MM.1S (cell line): ENCODE measurements at places on chromosomes 11 and 22.
A peak's percentile ranks its signal among the peaks of the same experiment; 100 is the strongest.

GRCh38 chr11:125773516-125773915 lies 5.1 kb downstream of the PATE2 start:
- no peak for DNase-seq

GRCh38 chr11:8533332-8533731 lies 60.7 kb downstream of the STK33 start:
- DNase-seq = no peak

DNA sequence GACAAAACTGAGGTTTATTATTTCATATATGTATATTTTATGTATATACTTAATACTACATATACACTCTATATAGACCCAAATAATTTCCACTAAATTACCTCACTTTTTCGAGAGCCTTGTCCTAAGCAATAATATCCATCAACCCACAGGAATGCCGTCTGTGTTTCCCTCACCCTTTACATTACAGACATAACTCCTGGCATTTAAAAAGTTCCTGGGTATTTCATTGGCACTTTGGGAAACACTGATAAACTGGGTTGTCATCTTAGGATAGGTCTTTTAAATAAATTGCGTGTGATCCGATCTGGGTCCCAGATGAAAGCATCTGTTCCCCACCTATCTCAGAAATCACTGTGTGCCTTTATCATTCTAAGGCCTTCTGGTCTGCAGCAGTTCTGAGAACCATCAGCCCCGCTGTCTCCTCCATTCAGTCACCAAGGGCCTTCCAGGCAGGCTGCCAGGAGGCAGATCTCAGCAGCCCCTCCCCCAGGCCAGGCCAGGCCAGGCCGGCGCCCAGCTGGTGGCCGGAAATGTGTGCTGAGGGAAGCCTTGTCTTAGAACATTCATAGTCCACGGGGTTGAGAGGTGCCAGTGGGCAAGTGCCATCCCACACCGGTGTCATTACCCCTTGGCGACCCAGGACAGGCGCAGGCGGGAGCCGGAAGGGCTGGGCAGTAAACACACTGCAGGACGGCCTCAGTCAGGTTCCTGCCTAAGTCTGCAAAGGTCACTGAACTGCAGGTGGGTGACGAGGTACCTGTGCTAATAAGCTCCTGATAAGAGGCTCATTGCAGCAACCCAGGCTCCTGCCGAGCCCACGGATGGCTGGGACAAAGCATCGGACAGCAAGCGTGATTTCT lies 3.3 kb downstream of the FGF19 start:
- DNase-seq = no peak

DNA sequence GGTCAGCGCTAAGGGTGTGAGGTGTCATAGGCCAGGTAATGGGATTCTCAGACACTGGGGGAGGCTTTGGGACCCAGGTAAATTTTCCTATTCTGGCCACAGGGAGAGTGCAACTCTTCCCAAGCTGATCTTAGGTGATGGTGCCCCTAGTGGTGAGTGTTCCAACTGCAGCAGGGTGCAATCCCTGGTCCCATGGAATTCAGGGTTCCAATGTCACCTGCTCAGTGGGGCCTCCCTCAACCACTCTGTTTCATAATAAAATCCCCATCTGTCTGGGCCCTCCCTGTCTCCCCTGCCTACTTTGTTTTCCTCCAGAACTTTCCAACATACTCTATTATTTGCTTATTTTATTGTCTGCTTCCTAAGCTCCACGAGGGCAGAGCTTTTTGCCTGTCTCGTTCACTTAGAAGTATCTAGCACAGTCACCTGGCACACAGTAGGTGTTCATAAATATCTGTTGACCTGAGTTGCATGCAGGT lies 2.9 kb upstream of the SGSM1 start:
- DNase-seq = peak; percentile 32

GRCh38 chr11:14953904-14954303 lies 18.2 kb downstream of the CALCA start:
- no peak for DNase-seq

GRCh38 chr22:37053310-37054055 lies 1.9 kb downstream of the KCTD17 start:
- DNase-seq = no peak

- DNase-seq = no peak
Measured at GRCh38 chr22:16959345-16959930, 48.6 kb downstream of the GAB4 start.

DNA sequence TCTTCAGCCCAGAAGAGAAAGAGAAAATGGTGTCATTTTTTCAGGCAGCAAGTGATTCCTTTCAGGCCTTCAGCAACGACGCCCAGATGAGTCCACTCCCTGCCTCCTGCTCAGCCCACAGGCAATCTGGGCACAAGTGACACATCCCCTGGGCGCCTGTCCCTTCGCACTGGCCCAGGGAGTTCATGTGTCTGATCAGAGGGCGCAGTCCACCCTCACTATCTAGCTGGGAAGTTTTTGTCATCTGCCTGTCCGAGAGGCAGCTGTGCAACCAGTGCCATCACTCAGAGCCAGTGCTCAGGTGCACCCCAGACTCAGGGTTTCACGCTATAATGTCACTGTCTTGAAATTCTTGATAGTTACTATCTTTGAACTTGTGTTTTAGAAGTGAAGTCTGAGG lies 1.4 kb upstream of the KCNQ1OT1 start:
- no peak for DNase-seq

GRCh38 chr11:111361052-111361801 lies 17.8 kb downstream of the POU2AF1 start:
- no peak for DNase-seq

GRCh38 chr22:45576730-45577464 lies 74.2 kb downstream of the FBLN1 start:
- DNase-seq = no peak

GRCh38 chr11:85941380-85941973 lies 86.3 kb downstream of the CCDC83 start:
- DNase-seq = peak; percentile 52

- DNase-seq = no peak
Measured at GRCh38 chr11:8967184-8967583, 2.9 kb upstream of the TMEM9B start.

GRCh38 chr11:64631675-64632074 lies 40.7 kb downstream of the SLC22A12 start:
- no peak for DNase-seq

DNA sequence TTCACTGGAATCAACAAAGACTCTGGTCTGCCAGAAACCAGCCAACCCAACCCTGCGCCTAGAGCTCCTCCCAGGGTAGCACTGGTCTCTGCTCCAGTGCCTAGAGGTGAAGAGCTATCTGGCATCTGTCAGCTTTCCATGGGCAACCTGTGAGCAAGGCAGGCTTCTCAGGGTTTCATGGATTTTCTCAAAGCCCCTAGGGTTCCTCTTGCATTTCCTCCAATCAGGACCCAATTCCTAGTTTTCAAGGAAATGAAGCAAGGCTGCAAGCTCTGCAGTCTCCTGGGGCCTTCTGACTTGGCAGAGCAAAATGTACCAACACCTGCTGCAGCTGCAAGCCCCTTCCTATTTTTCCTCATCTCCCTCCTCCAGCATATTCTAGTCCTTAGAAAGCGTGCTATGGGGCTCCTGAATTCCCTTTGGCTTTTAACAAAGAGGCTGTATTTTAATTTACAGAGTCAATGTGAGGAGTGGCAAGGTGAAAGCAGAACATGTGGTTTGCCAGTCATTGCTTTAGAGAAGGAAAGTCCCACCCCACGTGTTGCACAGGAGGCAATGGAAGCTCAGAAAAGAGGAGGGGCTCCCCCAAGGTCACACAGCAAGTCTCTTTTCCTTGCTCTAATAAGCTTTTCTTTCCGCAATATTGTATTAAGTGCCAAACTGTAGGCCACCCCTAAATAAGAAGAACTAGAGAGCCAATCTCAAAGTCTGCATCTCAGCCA lies 33.0 kb upstream of the RIC3 start:
- DNase-seq = no peak

GRCh38 chr11:45580399-45580798 lies 85.0 kb downstream of the CHST1 start:
- DNase-seq = peak; percentile 40

DNA sequence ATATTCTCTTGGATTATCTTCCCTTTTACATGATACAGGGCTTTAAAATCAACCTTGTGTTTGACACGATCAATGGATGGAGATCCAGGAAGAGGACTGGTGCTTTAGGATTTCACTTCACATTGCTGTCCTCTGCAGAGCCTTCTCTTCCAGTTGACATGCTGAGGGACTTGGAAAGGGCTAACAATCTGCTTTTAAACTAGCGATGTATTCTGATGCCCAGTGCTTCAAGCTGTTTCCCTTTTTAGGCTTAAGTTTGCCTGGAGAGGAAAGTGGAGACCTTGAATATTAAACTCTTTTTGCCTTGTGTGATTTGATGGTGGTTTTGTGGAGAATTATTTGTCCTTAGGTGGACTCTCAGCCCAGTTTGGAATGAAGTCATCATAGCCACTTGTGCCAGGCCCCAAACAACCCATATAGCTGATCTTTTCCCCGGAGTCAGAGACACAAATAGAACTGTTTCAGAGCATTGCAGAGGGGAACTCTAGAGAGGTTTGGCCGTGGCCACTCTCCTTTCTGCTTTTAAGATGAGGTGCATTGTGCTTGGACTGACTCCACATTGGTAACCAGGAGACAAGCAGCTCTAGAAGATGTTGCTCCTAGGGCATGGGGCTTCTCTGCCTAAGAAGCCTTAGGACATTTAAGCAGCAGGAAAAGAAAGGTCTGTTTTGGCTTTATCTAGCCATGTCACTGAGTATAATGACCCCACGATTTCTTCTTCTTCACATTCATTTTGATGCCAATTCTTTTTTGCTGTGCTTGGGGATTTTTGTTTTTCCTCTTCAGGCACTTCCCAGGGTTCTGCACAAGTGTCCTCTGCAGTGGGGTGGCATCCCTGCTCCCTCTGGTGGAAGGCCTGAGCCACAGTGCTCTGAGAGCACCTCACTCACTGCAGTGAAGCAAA lies 152.8 kb downstream of the NCAM1 start:
- peak; percentile 69 for DNase-seq

- DNase-seq = no peak
Measured at GRCh38 chr11:128271401-128271800, 316.0 kb downstream of the ETS1 start.

- no peak for DNase-seq
Measured at GRCh38 chr11:116871248-116871647, 33.8 kb upstream of the APOA1 start.

DNA sequence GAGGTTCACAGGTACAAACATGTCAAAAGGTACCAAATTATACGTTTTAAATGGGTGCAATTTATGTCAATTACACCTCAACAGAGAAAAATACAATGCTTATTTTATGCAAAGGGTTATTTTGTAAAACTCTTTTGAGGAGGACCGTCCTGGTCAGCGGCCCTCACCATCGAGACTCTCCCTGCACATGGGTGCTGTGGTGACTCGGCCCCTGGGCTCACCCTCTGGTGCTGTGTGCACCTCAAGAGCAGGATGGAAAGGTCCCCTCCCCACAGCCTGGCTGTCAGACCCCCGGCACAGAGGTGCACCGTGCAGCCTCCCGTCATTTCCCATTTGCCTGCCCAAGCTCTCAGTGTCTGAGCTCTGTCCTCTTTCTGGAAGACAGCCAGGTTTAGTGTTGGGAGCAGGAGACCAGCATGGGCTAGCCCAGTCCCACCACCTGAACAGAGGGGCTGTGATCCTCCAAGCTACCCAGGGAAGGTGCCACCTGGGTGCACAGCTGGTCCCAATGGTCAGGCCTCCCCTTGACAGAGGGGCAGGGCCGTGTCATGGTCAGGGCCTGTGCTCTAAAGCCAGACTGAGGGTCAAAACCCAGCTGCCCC lies 41.8 kb upstream of the PRODH start:
- no peak for DNase-seq

DNA sequence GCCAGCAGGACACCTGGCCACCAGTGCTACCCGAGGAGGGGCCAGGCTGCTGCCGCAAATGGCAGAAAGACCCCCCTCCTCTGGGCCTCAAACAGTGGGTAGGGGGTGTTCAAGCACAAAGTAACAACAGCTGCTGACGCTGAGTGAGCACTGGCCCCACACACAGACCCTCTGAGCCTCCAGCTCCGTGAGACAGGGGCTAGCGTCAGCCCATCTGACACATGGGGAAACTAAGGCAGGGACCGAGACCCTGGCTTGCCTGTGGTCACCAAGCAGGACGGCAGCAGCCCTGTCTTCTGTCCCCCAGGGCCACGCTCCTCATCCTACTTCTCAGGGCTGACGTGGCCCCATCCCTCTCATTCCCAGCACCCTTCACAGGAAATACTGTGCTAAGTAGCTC lies 36.5 kb downstream of the NUP50 start:
- DNase-seq = no peak

DNA sequence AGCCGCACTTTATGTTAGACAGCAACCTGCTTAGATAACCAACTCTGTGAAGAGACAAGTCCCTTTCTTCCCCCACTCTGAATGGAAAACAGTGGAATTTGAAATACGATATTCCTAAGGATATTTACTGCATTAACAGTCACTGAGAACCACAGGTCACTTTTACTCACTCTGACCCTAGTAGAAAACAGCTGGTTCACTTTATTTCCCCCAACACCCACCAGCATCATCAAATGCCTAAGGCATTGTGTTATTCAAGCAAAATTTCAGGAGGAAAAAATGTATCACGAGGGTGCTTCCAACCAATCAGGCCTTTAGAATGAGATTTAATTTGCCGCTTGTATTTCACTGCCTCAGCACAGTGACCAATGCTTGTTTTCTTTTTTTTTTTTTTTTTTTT lies 1134.1 kb upstream of the CCDC90B start:
- no peak for DNase-seq

DNA sequence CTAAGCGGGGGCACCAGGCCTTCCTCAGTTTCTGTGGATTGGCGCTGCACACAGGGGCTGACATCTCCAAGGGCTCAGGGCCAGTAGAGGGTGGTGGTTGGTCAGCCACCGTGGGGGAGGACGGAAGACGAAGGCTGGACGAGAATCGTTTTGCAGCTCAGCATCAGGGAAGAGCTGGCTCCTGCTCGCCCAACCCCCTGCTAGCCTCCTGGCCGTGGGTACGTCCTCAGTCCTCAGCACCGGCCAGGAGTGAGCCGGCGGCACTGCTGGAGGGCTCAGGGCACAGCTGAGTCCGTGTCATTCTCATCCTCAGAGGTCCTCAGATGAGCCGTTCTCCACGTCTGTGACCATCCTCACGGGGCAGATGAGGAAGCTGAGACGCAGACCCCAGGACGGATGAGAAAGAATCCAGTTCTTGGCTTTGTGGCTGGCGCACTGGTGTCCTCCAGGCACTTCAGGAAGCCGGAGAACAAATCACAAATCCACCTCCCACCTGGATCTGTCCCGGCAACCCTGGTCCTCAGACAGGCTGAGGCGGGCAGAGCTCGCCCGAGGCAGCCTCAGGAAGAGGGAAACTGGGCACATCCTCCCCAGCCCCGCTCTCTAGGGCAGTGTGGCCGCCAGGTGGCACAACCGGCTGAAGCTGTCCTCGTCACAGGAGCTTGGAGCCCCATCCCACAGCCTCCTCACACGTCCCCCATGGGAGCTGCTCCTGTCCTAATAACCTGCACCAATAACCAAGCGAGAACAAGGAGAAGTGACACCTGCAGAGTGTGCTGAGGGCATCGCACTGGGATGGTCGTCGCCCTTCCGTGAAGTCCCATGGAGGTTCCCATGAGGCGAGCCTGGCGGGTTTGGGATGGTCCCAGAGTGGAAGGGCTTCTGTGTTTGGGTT lies 393.7 kb downstream of the BRD1 start:
- no peak for DNase-seq

DNA sequence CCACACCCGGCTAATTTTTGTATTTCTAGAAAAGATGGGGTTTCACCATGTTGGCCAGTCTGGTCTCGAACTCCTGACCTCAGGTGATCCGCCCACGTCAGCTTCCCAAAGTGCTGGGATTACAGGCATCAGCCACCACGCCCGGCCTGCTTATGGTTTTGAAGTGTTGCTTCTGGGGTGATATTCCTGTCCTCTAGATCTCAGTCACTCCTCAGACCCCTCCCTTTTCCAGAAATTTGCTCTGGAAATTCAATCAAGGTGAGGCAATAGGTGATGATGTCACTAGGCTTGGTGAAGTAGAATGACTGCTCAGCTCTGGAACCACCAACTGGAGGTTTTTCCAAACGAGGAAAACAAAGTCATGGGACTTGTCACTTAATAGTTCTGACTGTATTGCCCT lies 36.6 kb upstream of the CREB3L1 start:
- no peak for DNase-seq
